ENCODE measurements at places on chromosomes 3 and 15. TPM values are rescaled to one million over a fixed set of nuclear protein-coding genes. Genes with fewer than 3 reads are reported as not detected.
A peak's percentile ranks its signal among the peaks of the same experiment; 100 is the strongest.

The PLIN1 gene
- 0.96 TPM for total RNA-seq

- H3K4me3 ChIP-seq, result no peak overlapping the region
- H3K36me3 ChIP-seq, result no peaks in the 10 kb centered on the region
- DNase-seq, result peak; percentile 51
- no peak overlapping the region for H3K27ac ChIP-seq
These were observed 36.3 kb upstream of the GNB5 start for GRCh38 chr15:52227456-52227855.

The C2CD4A gene
- total RNA-seq, result not detected

The KLHL6 gene
- 59.0 TPM for total RNA-seq

DNA sequence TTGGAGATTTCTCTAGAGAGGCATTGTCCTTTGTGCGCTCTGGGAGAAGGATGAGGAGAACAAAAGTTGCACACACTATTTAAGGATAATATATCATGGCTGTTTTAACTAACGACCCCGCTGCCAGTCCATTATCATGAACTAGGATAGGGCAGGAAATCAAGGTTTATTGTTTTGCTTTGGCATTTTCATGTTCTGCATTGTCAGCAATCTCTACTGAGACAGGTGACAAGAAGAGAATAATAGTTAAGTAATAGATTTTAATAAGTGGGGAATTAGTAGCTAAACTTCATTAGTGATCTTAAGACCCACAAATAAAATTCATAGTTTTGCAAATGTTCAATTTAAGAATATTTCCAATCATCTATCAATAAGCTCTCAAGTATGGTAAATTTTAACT, 20.6 kb upstream of the GMNC start:
- no peak overlapping the region for H3K27ac ChIP-seq
- no peaks in the 10 kb centered on the region for H3K4me1 ChIP-seq
- DNase-seq, result no peak

GRCh38 chr3:122273498-122273897, 51.5 kb upstream of the CSTA start:
- H3K27me3 ChIP-seq, result no peaks in the 10 kb centered on the region
- H3K27ac ChIP-seq, result peak overlapping the region; percentile 55
- peaks cover 33% of the 10 kb centered on the region for H3K4me1 ChIP-seq
- H3K36me3 ChIP-seq, result no peaks in the 10 kb centered on the region
- no peak for DNase-seq

The TERC gene
- 12.4 TPM for total RNA-seq

GRCh38 chr3:68274286-68274685, 619.9 kb upstream of the SUCLG2 start:
- no peak overlapping the region for H3K4me3 ChIP-seq
- no peaks in the 10 kb centered on the region for H3K36me3 ChIP-seq
- no peak overlapping the region for H3K27ac ChIP-seq
- no peak for DNase-seq
- no peaks in the 10 kb centered on the region for H3K27me3 ChIP-seq
- no peaks in the 10 kb centered on the region for H3K4me1 ChIP-seq

DNA sequence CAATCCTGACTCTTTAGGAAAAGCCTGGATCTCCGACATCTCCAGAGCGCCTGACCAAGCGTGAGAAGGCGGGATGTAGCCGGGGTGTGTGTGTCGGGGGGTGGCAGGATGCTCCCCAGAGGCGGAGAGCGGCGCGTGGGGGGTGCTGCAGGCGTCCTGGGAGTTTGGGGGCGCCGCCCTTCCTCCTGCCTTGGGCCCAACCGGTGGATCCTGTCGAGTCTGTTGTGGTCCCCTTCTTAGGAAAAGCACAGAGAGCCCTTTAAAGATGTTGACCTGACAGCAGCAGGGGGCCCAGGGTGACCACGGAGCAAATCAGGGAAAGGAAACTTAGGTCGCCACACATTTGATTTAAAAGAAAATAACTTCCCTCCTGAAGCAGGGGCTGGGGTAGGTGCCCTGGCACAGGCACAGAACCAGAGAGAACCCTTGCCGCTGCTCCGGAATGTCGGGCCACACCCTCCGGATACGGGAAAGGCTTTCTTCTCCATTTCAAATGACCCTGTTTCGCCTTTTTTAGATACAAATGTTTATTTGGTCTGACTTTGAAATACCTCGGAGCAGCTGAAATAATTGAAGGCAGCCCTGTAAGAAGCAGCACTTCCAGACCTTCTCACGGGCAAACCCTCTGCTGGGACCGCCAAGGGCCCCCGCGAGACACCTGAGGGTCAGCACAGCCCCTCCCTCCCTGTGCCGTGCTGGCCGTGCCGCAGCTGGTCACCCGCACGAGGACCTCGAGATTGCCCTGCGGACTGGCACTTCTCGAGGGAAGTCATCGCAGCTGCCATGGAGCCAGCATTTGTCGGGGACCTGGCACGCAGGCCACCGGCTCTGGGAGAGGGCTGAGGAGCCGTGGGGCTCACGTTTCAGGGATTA, 102.9 kb upstream of the KLF13 start:
- DNase-seq, result no peak
- no peaks in the 10 kb centered on the region for H3K27me3 ChIP-seq
- H3K27ac ChIP-seq, result no peak overlapping the region
- peak overlapping the region; percentile 23 for H3K4me3 ChIP-seq

GRCh38 chr3:50491023-50491422, 12.4 kb downstream of the CACNA2D2 start:
- no peaks in the 10 kb centered on the region for H3K36me3 ChIP-seq
- H3K27ac ChIP-seq, result no peak overlapping the region
- peaks cover 20% of the 10 kb centered on the region for H3K4me1 ChIP-seq
- H3K4me3 ChIP-seq, result no peak overlapping the region

DNA sequence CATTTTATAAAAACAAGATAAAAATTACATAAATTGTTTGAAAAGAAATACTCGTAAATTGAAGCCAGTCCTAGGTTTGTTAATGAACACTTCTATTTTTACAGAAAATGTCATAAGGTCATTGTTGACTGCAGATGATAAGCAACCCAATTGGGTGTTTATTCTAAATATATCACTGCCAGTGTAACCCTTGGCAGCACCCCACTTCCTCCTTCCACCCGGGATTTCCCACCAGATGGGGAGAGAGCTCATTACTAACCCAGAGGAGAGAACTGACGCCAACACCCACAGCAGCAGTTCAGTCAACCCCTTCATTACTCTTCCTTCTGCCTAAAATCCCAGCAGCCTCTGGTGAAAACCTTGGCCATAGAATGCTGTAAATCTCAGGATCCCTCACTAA, 307.6 kb downstream of the GAP43 start:
- no peak for DNase-seq
- H3K4me3 ChIP-seq, result no peak overlapping the region
- H3K27me3 ChIP-seq, result peaks cover 3% of the 10 kb centered on the region

- no peak for DNase-seq
- H3K27me3 ChIP-seq, result no peaks in the 10 kb centered on the region
- H3K27ac ChIP-seq, result no peak overlapping the region
- H3K4me3 ChIP-seq, result no peak overlapping the region
- H3K4me1 ChIP-seq, result peaks cover 9% of the 10 kb centered on the region
These were observed 687.0 kb downstream of the NTRK3 start for GRCh38 chr15:87569581-87569980.

GRCh38 chr3:69784954-69785514, 45.8 kb downstream of the MITF start:
- no peak overlapping the region for H3K4me3 ChIP-seq
- H3K36me3 ChIP-seq, result no peaks in the 10 kb centered on the region
- no peak for DNase-seq
- no peaks in the 10 kb centered on the region for H3K4me1 ChIP-seq
- H3K27ac ChIP-seq, result no peak overlapping the region

The GHRL gene
- 1.3 TPM for total RNA-seq

DNA sequence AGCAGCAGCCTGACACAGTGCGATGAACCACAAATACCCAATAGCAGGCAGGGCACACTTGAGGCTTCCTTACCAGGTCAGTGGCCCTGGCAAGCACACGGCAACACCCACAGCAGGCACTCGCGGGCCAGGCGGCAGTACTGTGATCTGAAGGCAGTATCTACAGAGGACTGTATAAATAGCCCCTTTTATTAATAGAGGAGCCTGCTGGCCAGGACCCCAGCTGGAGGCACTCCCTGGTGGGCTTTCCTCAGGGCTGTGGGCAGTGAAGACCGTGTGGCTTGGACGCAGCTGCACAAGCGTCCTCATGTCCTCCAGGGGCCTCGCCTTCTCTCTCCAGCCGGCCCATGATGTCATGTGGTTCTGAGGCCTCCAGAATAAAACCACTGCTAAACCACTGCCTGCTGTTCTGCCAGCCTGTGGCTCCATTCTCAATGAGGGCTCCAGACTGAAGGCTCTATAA, 44.1 kb downstream of the LRIG1 start:
- H3K36me3 ChIP-seq, result no peaks in the 10 kb centered on the region
- H3K27me3 ChIP-seq, result no peaks in the 10 kb centered on the region
- no peak overlapping the region for H3K27ac ChIP-seq
- no peak overlapping the region for H3K4me3 ChIP-seq
- no peak for DNase-seq

GRCh38 chr3:42459151-42459550, 43.3 kb upstream of the VIPR1 start:
- H3K4me1 ChIP-seq, result no peaks in the 10 kb centered on the region
- no peak overlapping the region for H3K27ac ChIP-seq
- no peak overlapping the region for H3K4me3 ChIP-seq
- H3K27me3 ChIP-seq, result peaks cover 15% of the 10 kb centered on the region
- no peak for DNase-seq

GRCh38 chr15:32104061-32104995, 74.0 kb downstream of the CHRNA7 start:
- H3K4me1 ChIP-seq, result no peaks in the 10 kb centered on the region
- H3K27me3 ChIP-seq, result peaks cover 9% of the 10 kb centered on the region
- H3K27ac ChIP-seq, result no peak overlapping the region
- H3K36me3 ChIP-seq, result no peaks in the 10 kb centered on the region

DNA sequence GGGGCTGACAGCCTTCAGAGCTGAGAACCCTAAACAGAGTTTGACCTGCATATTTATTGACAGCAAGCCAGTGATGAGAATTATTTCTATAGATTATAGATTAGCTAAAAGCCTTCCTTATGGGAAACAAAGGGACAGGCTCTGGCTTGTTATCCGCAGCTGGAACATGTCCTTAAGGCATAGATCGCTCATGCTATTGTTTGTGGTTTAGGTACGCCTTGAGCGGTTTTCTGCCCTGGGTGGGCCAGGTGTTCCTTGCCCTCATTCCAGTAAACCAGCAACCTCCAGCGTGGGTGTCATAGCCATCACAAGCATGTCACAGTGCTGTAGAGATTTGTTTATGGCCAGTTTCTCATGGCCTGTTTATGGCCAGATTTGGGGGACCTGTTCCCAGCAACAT, 10.2 kb upstream of the FAH start:
- no peaks in the 10 kb centered on the region for H3K36me3 ChIP-seq
- no peak overlapping the region for H3K27ac ChIP-seq
- H3K4me3 ChIP-seq, result no peak overlapping the region
- no peaks in the 10 kb centered on the region for H3K27me3 ChIP-seq
- DNase-seq, result no peak

DNA sequence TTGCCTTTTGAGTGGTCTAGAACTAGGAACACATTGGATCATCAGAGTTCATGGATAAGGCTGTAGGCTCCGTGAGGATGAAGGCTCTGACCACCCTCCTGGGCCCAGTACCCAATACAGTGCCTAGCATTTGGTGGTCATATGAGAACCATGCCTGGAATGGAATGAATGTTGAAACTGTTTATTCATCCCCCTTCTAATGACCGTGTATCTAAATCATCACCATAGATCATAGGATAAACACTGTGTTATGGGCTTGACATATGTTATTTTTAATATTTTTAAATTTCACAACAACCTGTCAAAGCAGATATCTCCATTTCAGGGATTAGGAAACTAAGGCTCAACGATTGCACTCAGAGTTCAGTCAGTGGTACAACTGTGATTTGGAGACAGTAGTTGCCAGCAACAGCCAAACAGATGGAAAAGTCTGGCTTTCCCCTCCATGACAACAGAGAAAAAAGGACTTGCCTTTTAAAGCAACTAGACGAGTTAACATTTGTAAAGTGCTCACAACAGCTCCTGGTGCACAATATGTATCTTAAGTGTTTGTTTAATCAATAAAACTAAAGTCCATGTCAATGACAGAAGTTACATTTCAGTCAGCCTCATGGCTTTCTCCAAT, 89.6 kb downstream of the TMEM266 start:
- H3K4me1 ChIP-seq, result peaks cover 4% of the 10 kb centered on the region
- no peaks in the 10 kb centered on the region for H3K36me3 ChIP-seq
- peaks cover 28% of the 10 kb centered on the region for H3K27me3 ChIP-seq
- no peak overlapping the region for H3K4me3 ChIP-seq

Data from naive thymus-derived CD8-positive, alpha-beta T cell (primary cell).